ENCODE measurements at places on chromosomes 6 and 20.
A peak's percentile ranks its signal among the peaks of the same experiment; 100 is the strongest.

DNA sequence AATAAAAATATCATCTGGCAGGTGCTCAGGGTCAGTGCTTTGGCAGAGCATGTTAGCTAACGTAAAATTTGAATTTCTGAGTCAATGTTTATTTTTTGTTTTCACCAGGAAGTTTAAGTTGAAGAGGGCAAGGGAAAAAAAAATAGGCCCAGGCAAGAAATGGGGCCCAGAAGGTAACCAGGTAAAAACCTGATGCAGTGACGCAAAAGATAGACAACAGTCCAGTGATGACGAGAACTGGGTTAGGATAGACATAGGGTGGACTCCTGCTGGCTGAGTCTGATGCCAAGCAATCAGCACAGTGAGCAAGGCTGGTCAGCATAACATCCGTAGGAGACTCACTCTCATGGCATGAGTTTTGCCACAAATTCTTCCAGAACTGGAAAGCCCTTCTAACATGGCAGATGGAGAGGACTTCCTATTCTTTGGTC lies 42.2 kb downstream of the ZHX3 start:
- DNase-seq = no peak

DNA sequence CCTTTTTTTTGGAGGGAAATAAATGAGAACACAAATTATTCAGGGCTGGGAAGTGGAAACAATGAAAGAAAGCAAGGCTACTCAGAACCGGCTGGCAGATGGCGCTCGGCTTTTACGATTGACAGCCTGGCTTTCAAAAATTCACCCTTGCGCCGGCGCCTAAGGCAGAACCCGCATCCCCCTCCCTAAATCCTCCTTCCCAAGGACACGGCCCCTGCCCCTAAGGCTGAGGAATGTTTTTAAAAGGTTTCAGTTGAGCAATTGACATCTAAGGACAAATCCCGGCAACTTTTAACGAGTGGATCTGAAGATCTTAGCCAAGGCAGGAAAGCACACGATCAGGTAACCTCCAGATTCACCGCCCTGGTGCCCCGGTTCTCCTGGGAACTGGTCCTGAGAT lies 16.3 kb downstream of the GNAS start:
- no peak for DNase-seq

- DNase-seq = peak; percentile 83
Measured at GRCh38 chr6:36759148-36759759, 61.6 kb downstream of the RAB44 start.

DNA sequence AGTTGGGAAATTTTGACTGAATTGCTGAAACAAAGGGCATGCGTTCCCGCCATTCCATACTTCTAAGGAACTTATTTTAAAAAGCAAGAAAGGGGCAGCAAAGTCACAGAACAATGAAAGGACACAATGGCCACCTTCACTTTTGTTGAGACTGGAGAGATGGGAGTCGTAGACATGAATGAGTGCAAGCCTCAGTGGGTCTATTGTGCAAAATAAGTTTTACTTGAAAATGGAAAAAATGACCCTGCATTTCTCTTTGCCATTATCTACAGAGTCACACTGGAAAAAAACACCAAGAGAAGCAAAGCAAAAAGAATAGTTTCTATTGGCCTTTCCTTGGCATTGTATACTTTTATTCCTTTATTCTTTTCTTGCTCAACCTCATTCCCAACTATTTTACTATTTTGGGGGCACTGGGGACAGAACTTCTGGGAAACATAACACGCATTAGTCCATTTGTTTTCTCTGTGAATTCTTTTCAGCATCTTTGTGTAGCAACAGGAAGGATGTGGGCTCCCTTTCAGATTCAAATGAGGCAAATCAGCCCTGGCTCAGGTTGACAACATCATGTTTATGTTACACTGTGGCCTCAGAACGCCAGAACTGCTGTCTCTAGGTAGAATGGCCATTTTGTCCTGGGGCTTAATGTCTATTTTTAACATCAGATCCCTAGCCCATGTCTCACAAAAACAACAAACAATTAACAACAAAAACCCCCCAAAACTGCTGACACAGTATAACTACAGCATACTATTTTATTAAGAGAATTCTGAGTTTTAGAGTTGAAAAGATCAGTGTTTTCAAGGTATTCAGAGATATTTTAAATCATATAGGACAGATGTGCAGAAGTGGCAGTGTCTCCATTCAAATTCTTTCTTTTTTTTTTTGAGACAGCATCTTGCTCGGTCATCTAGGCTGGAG lies 122.2 kb downstream of the FYN start:
- DNase-seq = peak; percentile 87

- DNase-seq = no peak
Measured at GRCh38 chr6:72947534-72947933, 277.8 kb downstream of the KHDC1L start.

- DNase-seq = no peak
Measured at GRCh38 chr6:63305277-63305676, 14.5 kb downstream of the LGSN start.

DNA sequence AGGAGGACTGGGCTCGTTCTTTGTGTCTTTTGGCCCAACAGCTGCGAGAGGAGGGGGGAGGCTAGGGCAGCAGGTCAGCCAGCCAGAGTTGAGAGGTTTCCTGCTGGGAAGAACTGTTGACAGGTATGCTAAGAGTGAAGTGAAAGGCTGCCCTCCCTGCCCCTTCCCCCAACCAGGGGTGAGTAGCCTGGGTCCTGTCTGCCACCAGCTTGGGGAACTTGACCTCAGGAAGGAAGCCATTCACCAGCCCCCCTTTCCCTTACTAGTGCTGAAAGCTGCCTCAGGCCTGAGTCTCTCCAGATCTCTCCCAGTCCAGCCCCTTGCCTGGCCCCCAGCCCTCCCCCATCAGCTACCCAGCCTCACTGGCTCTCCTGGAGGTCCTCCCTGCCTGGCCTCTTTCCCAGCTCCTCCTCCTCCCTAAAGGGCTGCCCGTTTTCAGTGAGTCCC lies 20.7 kb upstream of the ZNF76 start:
- DNase-seq = no peak

DNA sequence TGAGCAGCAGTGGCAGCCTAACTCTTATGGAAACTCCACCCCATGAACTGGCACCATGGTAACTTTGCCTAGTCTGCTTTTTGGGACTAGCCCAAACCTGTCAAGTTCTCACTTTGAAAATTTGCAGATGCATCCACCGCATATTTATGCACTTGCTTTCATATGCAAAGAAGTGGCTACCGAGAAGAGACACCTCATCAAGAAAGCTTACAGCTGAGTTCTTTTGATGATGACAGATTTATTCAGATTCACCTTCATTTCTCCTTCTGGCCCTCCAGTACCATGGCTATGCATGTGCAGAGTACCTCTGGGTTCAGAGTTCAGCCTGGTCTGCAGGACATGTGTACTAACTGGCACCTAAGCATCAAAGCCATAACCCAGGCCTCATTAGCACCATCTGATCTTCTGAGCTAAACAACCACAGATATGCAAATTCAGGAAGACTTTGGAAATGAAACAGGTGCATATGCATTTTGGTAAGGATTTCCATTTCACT lies 154.3 kb upstream of the TENT5A start:
- no peak for DNase-seq

DNA sequence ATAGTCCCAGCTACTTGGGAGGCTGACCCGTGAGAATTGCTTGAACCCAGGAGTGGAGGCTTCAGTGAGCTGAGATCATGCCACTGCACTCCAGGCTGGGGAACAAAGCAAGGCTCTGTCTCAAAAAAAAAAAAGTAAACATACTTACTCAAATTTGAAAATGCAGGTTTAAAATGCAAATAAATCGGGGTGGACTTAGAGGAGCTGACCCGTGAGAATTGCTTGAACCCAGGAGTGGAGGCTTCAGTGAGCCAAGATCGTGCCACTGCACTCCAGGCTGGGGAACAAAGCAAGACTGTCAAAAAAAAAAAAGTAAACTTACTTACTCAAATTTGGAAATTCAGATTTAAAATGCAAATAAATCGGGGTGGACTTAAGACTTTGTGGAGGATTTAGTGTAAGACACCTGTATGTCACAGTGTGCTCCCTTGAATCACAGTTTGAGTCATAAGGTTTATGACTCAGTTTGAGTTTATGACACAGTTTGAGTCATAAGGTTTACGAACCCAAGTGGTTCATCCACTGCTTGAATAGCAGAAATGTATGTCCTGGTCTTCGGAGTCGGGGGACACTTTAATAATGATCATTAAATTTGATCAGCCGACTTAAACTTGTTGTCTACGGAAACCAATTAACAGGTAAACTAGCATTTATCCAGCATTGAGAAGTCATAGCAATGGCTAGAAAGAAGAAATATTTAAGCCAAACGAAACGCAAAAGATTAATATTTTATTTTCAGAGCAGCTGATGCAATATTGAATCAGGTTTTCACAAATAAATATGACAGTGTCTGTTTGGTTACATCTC lies 6.8 kb upstream of the MRPS10 start:
- no peak for DNase-seq

- no peak for DNase-seq
Measured at GRCh38 chr20:48766205-48766604, 61.6 kb downstream of the PREX1 start.

DNA sequence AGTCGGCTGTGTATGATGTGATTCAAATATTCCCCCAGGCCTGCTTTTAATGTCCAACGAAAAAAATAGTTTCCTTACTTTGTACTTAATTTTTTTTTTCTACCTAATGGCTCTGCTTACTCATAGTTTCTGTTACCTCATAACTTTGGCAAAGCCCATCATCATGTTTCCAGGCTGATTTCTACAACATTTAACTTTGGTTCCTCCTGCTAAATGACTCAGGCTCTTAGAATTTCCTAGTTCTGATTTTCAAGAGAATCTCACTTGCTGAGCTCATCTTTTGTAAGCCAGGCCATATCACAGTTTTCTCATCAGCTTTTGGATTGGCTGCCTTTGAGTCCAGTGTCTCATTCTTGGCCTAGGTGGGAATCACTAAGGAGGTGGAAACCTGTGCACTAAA lies 323.1 kb downstream of the HDGFL1 start:
- no peak for DNase-seq

GRCh38 chr6:81752921-81753710 lies 635 bp upstream of the TENT5A start:
- peak; percentile 77 for DNase-seq

GRCh38 chr6:16277101-16277981 lies 39.0 kb downstream of the GMPR start:
- DNase-seq = no peak

- no peak for DNase-seq
Measured at GRCh38 chr20:50744143-50744792, 12.9 kb downstream of the PARD6B start.

DNA sequence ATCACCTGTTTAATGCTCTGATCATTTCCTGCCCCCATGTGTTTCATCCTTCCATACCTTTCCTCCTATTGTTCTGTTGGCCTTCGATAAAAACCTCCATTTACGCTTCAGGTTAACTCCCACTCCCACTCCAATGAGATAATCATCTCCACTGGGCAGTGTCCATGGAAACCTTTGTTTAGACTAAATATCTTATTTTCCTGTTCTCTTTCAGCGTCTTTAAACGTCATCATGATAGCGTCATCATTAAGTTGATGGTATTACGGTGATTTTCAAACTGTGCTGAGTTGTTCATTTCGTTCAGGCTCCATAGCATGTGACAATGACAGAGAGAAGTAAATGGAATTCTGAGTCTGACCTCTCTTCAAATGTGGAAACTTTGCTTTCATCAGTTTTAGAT lies 970.5 kb upstream of the SLC35B3 start:
- DNase-seq = no peak

GRCh38 chr6:100475554-100476320 lies 11.0 kb upstream of the SIM1 start:
- DNase-seq = no peak

DNA sequence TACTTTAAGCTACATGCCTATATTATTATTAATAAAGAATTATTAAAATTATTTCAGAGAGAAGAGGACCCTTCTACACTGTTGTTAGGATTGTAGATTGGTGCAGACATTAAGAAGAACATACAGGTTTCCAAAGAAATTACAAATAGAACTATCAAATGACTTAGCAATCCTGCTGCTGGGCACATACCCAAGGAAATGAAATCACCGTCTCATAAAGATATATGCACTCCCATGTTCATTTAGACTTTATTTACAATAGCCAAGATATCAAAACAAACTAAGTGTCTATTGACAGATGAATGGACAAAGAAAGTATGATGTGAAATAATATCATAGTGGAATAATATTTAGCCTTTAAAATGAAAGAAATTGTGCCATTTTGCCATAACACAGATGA lies 687.7 kb upstream of the POU3F2 start:
- DNase-seq = no peak

DNA sequence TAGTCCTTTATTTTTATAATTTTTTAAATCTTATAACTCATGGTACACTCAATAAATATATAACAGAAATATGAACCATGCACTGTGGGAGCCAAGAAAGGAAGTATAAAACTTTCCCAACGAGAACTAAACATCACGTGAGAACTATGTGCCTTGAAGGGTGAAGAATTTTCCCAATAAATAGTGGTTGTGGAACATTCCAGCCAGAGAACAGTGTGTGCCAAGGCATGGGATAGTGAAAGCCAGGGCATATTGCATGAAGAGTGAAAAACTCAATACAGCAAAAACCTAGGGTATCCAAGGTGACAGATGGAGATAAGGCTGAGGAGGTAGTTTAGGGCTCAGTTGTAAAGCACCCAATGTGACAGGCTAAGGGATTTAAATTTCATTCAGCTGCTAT lies 86.1 kb downstream of the SIM1 start:
- no peak for DNase-seq

All from CD4-positive, alpha-beta T cell treated with Interleukin-12 subunit alpha and Interleukin-12 subunit beta, for 1 hour (primary cell).